ENCODE measurements at places on chromosomes 6 and 20.

- no peak for DNase-seq
Observed at GRCh38 chr6:143139239-143139784, 78.6 kb downstream of the AIG1 start.

DNA sequence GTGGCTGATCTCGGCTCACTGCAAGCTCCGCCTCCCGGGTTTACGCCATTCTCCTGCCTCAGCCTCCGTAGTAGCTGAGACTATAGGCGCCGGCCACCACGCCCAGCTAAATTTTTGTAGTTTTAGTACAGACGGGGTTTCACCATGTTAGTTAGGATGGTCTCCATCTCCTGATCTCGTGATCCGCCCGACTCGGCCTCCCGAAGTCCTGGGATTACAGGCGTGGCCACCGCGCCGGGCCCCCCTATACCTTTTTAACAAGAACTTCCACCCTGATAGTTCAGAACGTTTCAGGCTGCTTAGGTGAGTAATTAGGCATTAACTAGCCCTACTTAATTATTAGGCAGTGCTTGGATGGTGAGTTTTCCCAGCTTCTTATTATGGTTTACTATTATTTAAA lies 552.5 kb downstream of the BCKDHB start:
- DNase-seq, result no peak

- no peak for DNase-seq
Observed at GRCh38 chr20:48003021-48003420, 217.7 kb upstream of the SULF2 start.

DNA sequence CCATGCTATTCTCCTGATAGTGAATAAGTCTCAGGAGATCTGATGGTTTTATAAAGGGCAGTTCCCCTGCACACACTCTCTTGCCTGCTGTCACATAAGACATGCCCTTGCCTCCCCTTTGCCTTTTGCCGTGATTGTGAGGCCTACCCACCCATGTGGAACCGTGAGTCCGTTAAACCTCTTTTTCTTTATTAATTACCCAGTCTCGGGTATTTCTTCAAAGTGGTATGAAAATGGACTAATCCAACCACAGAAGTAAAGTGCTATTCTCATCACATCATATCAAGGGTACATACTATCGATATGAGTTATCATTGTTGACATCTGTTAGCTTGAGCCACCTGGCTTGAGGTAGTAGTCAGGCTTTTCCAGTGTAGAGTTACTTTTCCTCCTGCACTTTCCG lies 2.3 kb downstream of the MANBAL start:
- no peak for DNase-seq

DNA sequence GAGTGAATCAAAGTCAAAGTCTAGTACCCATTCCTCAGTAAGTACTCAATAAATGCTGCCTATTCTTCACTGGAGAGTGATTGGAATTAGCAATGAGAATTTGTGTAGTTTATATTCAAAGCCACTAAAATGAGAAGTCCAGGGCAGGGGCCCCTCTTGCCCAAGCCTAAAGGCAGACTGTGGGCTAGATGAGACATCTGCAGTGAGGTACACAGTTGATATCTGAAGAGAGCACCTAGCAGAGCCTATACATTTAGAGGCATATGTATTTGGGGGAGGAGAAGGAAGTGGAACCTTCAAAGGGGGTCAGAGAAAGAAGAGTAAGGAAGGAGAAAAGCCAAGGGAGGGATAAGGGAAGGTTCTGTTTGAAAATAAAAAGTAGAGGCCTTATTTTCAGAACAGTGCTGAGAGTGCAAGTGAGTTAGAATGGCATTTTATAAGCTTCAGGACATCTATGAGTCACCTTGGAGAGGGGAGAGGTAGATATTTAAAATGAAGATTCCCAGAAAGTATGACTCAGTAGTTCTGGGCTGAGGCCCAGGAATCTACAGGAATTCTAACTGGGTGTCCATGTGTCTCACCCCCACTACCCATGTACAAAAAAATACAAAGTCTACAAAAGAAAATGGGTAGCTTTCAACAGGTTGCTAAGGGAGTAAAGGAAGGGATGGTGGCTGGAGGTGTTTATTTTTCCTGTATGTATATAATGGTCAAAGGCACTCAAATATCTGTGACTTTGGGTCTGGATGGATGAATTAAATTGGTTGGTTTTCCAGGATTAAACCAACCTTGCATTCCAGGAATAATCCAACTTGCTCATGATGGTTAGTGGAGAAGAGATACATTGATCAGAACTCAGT lies 135.1 kb downstream of the ZFP64 start:
- no peak for DNase-seq

- DNase-seq, result no peak
Observed at GRCh38 chr6:146542881-146543210, 787 bp upstream of the RAB32 start.

DNA sequence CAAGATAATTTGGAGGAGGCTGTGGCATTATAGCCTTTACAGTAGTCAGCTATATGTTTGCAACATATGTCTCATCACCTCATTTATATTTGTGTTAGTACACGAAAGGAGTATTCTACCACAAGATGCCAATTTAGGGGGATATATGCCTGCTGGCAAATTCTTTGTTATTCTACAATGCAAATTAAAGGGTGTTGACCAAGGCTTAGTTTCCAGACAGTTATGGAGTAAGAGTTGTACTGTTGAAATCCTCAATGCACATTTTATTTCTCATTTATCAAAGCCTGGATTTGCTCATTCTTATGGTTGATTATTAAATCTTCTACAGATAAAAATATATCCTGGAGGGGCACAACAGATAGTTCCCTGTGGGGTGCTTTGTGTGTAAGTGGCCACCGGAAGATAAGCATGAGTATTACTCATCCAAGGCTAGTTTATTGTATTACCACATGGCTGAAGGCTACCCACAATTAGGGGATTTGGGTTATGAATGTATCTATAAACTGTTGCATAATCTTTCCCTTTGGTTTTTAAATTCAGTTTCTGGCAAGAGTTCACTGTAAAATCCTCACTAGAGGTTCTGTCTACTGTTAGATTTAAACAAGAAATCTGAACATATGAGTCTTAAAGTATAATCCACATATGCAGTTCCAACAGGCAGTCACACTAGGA lies 9.0 kb downstream of the CST9 start:
- DNase-seq, result no peak

DNA sequence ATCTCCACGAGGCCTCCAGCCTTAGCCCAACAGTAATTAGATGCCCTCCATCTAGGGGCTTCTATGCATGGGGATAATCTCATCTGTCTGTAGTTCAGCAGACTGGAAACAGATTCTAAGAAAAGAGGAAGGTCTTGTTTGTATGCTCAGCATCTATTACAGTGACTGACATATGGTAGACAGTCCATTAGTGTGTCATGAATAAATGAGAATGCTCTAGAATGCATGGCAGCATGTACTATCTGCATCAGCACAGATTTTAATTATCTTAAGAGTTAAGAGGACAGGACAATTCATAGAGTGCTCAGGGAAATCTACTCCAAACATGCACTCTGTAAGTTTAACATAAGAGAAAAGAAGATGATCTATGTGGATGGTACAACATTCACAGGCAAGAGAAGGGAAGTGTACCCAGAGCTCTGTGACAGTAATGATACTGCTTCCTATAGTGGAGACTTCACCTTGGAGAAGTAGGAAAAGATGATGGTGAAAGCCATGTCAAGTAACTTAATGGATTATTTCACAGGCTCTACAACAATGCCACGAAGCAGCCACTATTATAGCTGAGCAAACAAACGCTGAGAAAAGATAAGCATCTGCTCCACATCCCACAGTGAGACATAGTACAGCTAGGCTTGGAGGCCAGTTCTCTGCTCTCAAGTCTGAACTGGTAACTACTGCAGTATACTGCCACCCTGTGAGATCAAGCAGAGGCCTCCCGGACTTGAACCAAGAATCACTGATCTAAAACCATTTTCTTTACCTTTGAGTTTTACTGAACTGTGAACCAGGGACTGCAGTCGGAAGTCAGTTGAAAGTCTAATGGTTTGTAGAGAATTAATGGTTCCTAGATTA lies 309.2 kb upstream of the SPTLC3 start:
- no peak for DNase-seq

DNA sequence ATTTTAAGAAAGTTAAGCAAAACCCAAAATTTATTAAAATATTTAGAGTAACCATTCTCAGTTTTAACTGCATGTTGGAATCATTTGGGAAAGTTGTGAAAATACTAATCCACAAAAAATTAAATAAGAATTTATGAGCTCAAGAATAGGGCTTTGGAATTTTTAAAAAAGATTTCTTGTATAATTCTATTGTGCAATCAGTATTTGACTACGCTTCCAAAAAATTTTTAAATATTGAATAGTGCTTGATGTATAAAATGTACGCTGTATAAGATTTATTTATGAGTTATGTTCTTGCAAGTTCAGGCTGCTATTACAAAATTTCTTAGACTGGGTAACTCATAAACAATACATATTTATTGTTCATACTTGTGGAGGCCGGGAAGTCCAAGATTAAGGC lies 571.7 kb downstream of the MMUT start:
- DNase-seq, result no peak

- DNase-seq, result no peak
Observed at GRCh38 chr20:9442858-9443257, 71.5 kb upstream of the LAMP5 start.

GRCh38 chr6:141140905-141141304 lies 991.8 kb upstream of the GJE1 start:
- no peak for DNase-seq

GRCh38 chr6:154306696-154307095 lies 49.9 kb downstream of the IPCEF1 start:
- DNase-seq, result no peak

GRCh38 chr6:65760285-65760684 lies 53.3 kb upstream of the EYS start:
- no peak for DNase-seq

GRCh38 chr6:142700032-142700431 lies 244.9 kb downstream of the HIVEP2 start:
- DNase-seq, result no peak

GRCh38 chr6:135438907-135439535 lies 58.5 kb downstream of the AHI1 start:
- DNase-seq, result no peak
